ENCODE measurements at places on chromosomes 4 and X.

DNA sequence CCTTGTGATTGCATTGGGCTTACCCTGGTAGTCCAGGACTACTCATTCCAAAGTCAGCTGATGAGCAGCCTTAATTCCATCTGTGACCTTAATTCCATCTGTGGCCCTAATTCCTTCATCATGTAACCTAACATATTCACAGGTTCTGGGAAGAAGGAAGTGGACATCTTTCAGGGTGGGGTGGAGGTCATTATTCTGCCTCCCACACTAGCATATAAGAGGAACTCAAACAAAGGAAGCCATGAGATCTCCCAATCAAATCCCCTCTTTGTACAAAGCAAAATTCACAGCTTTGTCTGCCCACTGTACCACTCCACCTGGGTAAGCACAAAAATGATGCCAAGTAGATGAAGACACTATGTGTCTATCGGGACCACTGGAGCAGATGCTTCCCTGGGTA lies 87.3 kb downstream of the SLC2A9 start:
- no peak for DNase-seq

- DNase-seq = no peak
Measured at GRCh38 chrX:49754233-49754857, 58.6 kb upstream of the PAGE1 start.

- no peak for DNase-seq
Measured at GRCh38 chr4:5447755-5448154, 260.6 kb downstream of the EVC2 start.

- DNase-seq = no peak
Measured at GRCh38 chr4:45063696-45064095, 337.3 kb upstream of the GNPDA2 start.

DNA sequence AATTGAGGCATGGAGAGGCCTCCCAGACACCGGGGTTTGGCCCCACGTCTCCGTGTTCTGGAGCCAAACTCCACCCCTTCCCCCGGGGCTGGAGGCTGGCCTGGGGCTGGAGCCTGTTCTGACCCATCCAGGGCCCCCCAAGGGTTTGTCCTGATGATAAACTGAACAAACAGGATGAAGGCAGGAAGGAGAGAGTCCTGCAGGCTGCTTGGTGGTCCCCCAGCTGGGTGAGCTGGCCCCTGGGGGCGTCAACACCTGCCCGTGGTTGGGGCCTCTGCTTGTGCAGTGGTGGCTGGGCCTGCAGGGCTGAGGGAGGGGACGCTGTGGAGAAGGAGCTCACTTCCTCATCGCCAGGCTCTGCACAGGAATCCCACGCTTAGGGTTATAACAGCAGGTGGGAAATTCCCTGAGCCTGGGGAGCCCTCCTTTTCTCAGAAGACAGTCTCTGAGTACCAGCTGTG lies 2.3 kb downstream of the SH3TC1 start:
- DNase-seq = no peak

- no peak for DNase-seq
Measured at GRCh38 chrX:137550665-137551261, 15.2 kb upstream of the ZIC3 start.

- DNase-seq = no peak
Measured at GRCh38 chr4:13626492-13627177, 890 bp downstream of the BOD1L1 start.

DNA sequence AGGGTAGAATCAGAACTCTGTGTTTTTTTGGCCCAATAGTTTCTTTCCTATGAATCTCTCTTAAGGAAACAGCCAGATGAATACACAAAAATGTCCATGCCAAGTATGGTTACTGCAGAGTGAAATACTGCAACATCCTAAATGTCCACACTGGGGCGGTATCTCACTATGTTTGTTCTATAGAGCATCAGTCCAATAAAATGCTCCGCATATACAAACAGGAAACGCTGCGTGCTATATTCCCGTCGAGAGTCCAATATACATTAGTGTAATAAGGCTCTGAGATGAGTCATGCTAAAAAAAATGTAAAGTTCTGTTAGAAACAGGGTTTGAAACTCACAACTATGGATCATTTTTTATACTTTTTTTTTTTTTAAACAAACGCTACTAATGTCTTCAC lies 72.9 kb upstream of the ENOX2 start:
- DNase-seq = peak; percentile 36

DNA sequence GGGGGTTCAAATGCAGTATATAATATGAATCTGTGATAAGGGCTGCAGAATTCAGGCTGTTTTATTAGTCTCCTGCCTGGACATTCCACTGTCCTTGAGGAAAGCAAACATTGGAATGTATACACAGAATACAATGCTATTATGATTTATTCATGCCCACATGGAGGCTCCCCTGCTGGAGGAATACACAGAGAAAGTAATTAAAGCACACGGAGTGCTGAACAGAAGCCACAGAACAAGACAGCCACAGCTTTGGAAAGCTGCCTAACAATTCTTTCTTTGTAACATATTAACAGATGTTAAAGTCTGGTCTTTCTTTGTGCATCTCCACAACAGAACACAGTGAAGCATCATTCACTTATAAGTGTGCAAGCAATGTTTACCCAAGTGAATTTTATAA lies 155.8 kb downstream of the ARAP2 start:
- DNase-seq = peak; percentile 87

- DNase-seq = peak; percentile 19
Measured at GRCh38 chr4:141352909-141353525, 132.3 kb downstream of the ZNF330 start.

- DNase-seq = no peak
Measured at GRCh38 chrX:10945498-10945897, 165.6 kb upstream of the HCCS start.

- DNase-seq = no peak
Measured at GRCh38 chr4:38989487-38989886, 42.7 kb downstream of the TMEM156 start.

- DNase-seq = no peak
Measured at GRCh38 chr4:75289914-75290582, 224.2 kb downstream of the RCHY1 start.

- DNase-seq = no peak
Measured at GRCh38 chrX:38514016-38514854, 47.1 kb upstream of the TSPAN7 start.

DNA sequence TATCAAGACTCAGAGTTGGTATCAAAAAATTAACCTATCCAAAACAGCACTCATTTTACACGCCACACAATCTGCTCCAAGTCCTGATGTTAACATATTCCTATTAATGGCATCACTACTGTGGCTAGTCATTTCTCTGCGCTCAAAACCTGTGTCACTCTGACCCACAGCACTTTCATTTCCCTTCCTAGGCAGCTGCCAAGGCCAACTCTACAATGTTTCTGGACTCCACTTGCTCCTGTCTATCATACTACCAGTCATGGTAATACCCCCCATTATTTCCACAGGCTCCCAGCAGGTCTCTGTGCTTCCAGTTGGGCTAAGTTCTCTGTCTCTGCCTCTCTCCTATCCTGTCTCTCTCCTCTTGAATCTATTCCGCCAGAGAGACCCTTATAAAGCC lies 323.6 kb downstream of the NR3C2 start:
- DNase-seq = no peak

DNA sequence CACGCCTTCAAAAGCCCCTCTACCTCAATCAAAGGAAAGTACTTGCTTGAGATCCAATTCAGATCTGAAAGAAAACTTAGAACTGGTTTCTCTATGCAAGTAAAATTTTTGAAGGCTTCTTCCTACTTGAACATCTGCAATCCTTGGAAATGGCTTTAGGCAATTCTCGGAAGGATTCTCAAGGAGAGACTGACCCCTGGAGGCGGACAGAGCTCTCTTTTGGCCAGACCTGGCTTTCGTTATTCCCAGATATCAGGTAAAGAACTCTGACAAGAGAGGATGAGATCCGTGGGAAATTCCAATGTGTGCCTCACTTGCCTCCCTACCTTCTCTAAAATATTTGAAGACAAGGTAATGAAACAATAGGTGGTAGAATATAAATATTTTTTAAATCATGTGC lies 670.3 kb upstream of the FAM241A start:
- peak; percentile 53 for DNase-seq

DNA sequence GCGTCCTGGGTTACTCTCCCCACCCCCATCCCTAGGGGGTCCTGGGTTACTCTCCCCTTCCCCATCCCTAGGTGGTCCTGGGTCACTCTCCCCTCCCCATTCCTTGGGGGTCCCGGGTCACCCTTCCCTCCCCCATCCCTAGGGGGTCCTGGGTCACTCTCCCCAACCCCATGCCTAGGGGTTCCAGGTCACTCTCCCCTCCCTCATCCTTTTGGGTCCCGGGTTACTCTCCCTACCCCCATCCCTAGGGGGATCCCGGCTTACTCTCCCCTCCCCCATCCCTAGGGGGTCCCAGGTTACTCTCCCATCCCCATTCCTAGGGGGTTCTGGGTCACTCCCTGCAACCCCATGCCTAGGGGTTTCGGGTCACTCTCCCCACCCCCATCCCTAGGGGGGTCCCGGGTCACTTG lies 1.5 kb downstream of the ASMTL start:
- no peak for DNase-seq

DNA sequence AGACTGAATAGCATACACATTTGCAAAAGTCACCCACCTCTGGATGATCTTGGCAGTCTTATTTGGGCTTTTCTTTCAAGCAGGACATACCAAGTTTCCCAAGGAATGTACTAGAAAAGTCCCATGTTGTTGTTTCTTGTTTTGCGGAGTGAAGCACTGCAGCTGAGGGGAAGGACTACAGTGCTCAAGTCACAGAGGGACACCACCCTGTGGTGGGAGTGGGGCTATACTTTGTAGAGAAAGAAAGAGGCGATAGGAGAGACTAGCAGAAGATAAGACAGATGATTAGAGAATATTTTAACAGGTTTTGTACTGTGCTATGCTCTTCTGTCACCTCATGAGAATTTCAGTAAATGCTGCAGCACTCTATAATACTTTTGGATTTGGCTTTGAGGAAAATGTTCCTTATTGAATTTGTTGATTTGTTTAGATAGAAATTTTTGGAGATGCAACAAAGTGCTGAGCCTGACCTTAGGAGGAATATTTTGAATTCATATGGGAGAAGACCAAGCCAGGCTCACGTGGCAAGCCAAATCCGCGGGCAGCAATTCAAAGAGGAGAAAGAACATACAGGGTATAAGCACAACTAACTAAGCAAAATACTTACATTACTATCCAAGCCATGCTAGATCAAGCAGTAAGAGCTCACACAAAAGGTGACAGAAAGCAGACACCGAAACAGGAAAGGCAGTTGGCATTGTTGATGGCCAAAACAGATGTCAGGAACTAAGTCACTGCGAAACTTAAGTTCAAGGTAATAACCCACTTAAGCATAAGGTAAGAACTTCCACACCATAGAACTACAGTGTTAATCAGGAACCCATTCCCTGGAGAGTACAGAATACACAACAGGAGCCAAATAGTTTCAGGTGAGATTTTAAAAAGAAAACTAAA lies 280.3 kb upstream of the INTU start:
- DNase-seq = no peak

DNA sequence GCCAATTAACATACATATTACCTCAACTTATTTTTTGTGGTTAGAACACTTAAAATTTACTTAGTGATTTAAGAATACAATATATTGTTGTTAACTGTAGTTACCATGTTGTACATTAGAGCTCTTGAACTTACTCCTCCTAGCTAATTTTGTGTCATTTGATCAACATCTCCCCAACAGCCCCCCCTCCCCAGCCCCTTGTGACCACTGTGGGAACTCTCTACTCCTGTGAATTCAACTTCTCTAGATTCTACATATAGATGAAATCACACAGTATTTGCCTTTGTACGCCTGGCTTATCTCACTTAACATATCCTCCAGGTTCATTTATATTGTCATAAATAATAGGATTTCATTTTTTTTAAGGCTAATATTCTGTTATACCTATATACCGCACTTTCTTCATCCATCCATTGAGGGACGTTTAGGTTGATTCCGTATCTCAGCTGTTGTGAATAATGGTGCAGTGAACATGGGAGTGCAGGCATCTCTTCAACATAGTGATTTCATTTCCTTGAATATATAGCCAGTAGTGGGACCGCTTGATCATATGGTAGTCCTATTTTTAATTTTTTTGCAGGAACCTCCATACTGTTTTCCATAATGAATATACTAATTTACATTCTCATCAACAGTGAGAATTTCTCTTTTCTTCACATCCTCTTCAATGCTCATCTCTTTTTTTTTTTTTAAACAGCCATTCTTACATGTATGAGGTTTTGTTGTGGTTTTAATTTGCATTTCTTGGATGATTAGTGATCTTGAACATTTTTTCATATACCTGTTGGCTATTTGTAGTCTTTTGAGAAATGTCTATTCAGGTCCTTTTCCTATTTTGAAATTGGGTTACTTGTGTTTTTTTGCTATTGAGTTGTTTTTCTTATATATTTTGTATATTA lies 66.8 kb downstream of the RAPGEF2 start:
- no peak for DNase-seq

DNA sequence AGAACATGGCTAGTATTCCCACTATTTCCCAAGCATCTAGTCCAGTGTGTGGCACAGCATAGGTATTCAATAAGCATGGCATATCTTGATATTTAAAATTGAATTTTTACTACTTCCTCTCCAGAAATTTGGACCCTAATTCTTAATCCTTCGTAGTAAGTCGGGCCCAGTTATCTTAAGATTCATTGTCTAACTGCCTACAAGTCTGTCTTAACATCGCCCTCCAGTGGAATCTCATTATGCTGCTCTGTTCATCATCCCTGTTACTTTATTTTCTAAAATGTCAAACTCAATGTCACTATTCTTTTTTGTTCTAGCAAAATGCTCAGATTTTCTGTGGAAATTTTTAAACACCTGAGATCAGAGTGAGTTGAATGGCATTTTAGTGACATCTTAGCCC lies 606.2 kb downstream of the KLHL13 start:
- no peak for DNase-seq

All from astrocyte of the cerebellum (primary cell).